ENCODE measurements at places on chromosomes 6 and 20.

DNA sequence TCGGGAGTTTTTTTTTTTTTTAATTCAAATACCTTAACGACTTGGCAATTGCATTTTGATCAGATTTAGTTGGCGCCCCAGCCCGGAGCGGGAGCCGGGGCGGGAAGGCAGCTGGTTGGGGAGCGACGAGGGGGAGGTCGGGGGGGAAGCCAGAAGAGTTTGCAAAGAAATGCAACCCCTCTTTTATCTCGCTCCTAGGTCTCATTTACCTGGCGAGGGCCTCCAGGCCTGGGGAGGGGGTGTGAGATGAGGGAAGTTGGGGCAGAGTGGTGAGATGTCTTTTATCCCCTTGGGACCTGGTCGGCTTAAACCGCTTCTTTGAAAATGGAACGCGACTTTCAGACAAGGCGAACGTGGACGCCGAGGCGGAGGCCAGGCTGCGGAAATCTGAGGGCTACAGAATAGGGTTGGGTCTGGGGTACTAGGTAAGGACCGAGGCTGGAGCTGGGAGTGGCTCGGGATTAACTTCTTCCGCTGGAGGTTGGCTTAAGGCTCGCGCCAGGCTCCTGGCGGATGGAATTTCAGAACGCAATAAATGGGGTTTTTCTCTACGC is 40.3 kb downstream of the NCR2 start:
- no peak for DNase-seq

- no peak for DNase-seq
These were observed 13.6 kb downstream of the SERPINB6 start for GRCh38 chr6:2957696-2958330.

GRCh38 chr6:105850261-105851112 is 235.6 kb upstream of the PRDM1 start:
- no peak for DNase-seq

DNA sequence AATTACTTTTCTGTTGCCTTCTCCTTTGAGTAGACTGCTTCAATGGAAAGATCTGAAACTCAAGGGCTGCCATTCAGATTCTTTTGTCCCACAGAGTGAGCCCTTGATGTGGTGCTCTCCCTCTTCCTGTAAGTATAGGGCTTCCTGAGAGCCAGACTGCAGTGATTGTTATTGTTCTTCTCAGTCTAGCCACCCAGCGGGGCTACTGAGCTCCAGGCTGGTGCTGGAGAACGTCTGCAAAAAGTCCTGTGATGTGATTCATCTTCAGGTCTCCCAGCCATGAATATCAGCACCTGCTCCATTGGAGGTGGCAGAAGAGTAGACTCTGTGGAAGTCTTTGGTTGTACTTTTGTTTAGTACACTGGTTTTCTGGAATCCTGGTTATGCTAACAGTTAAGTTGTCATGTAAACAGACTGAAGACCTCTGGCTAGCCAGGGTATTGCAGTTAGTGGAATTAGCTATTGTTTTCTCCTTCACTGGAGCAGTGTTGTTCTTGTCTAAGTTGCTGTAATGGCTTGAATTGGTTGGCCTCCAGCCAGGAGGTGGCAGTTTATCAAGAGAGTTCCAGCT is 240.9 kb downstream of the COL12A1 start:
- DNase-seq = no peak

GRCh38 chr6:165218829-165219228 is 90.6 kb downstream of the C6orf118 start:
- no peak for DNase-seq

DNA sequence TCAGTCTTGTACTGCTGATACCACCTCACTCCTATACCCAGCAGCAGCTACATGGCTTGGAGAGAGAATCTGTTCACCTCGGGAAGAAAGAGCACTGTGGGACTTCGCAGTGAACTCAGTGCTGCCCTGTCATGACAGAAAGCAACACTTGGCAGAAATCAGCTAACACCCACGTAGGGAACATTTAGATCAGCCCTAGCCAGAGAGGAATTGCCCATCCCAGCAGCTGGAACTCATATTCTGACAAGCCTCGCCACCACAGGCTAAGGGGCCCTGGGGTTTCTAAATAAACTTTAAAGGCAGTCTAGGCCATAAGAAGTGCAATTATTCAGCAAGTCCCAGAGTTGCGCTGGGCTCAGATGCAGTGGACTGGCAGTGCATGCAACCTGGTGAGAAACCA is 1266.8 kb downstream of the GRIK2 start:
- DNase-seq = no peak

DNA sequence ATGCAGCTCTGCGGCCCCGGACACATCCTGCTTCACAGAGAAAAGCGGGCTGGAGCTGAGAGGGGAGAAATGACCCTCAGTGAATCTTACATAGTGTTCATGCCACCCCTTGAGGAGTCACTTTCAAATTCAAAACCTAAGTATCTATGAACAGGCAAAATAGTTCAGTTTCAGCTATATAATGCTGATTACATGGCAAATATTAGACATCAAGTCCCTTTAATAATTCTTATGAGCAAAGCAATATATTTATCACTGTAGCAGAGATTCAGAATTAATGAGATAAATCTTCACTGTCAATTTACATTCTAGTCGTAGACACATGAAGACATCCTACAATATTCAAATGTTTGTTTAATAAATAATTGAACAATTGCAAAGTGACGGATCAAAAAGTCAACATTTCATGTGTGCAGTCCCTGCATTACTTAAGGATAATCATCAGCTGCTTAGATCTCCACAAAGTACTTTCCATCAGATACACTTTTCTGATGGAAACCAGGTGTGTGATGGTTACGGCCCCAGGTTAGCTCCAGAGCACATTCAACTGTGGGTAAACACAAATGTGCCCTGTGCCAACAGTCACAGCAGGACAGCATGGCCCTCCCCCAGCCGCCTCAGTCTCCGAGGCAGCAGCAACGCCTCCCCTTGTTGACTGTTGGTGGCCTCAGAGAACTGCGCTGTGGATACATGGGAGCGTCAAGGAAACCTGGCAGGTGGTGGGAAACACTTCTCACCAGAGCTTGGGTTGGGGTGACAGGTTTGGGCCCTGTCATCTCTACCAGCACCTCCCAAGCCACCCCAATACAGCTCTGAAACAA is 787 bp upstream of the PRR18 start:
- DNase-seq = peak; percentile 37

GRCh38 chr6:129419324-129419723 is 290.7 kb downstream of the ARHGAP18 start:
- DNase-seq = no peak

GRCh38 chr6:108987156-108987555 is 107.5 kb downstream of the SESN1 start:
- DNase-seq = no peak

DNA sequence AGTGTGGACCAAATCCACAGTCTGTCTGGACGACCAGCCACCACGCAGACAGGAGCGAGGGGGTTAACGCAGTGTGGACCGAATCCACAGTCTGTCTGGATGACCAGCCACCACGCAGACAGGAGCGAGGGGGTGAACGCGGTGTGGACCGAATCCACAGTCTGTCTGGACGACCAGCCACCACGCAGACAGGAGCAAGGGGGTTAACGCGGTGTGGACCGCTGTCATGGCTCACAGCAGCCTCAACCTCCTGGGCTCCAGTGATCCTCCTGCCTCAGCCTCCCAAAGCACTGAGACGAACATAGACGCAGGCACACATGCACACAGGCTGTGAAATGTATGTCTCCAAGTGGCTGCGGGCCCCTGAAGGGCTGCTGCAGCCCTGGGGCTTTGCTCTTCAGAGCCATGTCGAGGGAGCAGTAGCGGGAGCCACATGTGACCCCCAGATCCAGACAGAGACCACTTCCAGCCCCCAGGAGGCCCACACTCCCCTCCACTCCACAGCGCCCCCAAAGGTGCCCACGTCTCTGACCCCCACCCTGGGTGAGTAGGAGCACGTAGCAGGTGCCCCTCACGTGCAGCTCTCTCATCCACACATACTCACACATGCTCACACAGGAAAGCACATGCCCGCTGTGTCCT is 98.1 kb downstream of the YTHDF1 start:
- DNase-seq = no peak

DNA sequence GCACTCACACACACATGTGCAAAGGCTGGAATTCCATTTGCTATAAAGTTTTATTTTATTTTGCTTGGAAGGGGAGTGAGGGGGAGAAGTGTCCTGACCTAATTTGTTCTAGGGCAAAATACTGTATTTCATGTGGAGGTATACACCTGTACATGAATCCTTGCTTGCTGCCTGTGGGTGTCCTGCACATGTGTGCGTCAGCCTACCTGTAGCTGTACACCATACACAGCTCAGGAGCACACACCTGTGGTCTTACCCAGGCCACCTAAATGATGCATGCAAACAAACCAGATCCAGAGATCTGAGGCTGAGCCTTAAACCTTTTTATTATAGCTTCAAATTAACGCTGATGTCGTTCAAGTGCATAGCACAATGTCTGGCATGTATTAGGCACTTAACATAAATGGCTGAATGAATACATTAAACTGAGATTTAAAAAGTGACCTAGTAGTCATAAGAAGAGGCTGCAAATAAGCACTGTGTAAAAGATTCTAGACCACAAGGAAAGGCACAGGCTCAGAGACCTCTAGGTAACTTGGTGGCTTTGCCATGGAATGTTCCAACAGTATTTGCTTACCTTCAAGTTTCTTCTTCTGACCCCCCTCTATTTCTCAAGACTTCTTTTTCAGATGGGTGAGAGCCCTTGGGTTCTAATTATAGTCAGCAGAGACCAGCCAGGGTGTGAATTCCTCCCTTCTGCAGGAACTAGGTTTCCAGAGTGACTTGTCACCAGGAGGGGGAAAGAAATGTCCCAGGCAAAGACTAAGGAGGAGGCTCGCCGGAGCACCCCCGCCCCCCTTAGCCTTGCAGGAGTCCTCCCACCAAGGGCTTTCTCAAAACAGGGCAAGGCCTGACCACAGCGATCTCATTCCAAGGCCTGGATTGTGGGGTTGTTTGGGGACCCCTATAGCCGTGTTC is 13.4 kb downstream of the FOXC1 start:
- DNase-seq = no peak

DNA sequence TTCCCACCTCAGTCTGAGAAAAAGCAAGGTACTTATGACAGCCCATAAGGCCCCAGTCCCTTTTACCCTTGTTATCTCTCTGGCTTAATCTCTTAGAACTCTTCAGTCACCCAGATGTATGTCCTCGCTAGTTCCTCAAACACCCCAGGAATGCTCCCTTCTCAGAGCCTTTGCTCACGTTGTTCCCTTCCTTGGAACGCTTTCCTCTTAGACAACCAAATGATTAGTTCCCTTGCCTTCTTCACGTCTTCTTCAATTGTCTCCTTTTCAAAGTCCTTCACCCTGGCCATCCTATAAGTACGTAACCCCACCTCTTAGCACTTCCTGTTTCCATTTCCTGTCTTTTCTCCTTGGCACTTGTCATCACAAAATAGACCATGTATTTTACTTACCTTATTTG is 1.1 kb upstream of the APOBEC2 start:
- peak; percentile 21 for DNase-seq

All from NCI-H2029 treated with DMSO at 0.1 percent for 48 hours (cell line).